ENCODE measurements at places on chromosomes 7 and 10.

- no peak for DNase-seq
Observed at GRCh38 chr7:40474790-40475680, 340.2 kb downstream of the SUGCT start.

DNA sequence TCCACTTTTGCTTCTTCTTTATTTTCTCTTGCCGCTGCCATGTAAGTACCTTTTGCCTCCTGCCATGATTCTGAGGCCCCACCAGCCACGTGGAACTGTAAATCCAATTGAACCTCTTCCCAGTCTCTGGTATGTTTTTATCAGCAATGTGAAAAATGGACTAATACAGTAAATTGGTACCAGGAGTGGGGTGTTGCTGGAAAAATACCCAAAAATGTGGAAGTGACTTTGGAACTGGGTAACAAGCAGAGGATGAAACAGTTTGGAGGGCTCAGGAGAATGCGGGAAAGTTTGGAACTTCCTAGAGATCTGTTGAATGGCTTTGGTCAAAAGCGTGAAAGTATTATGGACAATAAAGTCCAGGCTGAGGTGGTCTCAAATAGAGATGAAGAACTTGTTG lies 670.3 kb upstream of the ZWINT start:
- DNase-seq: no peak

DNA sequence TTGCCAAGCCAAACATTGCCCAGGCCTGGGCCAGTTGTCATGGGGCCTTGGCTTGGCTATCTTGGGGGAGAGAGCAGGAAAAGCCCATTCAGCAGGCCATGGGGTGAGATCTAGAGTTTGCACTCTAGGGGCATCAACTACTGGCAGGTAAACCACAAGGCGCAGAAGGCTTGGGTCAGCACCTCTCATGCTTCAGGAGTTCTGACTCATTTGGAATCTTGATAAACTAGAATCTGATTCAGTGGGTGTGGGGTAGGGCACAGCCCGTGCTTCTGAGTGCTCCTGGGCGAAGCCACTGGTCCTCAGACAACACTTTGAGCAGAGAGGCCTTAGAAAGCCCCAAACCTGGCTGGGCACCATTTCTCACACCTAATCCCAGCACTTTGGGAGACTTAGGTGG lies 81.1 kb downstream of the RGS10 start:
- no peak for DNase-seq

GRCh38 chr10:125083576-125083920 lies 76.8 kb downstream of the CTBP2 start:
- DNase-seq: no peak

- no peak for DNase-seq
Observed at GRCh38 chr7:120033114-120033513, 239.9 kb upstream of the KCND2 start.

DNA sequence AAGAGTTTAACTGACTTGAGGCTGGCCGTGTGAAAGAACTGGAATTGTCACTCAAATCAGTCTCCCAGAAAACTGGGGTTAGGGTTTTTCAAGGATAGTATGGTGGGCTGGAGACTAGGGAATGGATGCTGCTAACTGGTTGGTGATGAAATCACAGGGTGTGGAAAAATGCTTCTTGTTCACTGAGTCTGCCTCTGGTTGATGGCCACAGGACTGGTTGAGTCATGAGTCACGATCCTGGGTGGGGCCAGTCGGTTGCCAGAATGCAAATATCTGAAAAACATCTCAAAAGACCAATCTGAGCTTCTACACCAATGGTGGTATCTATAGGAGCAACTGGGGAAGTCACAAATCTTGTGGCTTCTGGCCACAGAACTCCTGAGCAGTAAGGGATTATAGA lies 16.3 kb upstream of the BAMBI start:
- no peak for DNase-seq

GRCh38 chr7:2554661-2555111 lies 638 bp downstream of the BRAT1 start:
- DNase-seq: no peak

GRCh38 chr10:21170216-21170615 lies 273.1 kb upstream of the NEBL start:
- no peak for DNase-seq

DNA sequence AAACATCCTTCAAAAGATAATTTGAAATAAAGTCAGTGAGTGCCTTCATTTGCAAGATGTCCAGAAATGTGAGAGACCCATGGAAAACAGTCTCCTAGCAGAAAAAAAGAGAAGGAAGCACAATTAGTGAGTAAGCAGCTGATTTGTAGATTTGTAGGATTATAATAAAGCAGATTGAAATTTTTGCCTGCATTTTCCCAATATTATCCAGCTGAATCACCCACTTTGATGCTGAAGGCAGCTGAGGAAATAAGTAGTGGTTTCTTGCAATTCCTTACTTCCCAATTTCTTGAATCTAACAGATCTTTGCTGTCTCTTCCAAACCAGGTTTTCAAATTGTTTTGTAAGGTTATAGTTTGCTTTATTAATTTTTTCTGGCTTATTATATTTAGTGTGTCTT lies 181.4 kb downstream of the GNAT3 start:
- DNase-seq: no peak

GRCh38 chr7:20141666-20142065 lies 75.5 kb downstream of the MACC1 start:
- no peak for DNase-seq

- no peak for DNase-seq
Observed at GRCh38 chr10:14116021-14116420, 214.7 kb downstream of the FRMD4A start.

DNA sequence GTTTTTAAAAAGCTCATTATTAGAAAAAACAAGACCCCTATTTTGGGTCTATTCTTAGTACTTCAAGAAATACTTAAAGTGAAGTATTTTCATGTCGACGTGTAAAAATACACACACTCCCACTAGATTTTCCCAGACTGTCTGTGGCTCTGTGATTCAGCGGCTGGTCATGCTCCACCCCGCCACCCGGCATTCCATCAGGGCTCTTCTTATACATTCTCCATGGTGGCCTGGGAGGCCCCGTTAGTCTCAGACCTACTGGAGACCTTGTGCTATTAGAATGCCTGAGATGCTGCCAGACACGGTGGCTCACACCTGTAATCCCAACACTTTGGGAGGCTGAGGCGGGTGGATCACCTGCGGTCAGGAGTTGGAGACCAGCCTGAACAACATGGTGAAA lies 13.1 kb downstream of the TECPR1 start:
- no peak for DNase-seq

DNA sequence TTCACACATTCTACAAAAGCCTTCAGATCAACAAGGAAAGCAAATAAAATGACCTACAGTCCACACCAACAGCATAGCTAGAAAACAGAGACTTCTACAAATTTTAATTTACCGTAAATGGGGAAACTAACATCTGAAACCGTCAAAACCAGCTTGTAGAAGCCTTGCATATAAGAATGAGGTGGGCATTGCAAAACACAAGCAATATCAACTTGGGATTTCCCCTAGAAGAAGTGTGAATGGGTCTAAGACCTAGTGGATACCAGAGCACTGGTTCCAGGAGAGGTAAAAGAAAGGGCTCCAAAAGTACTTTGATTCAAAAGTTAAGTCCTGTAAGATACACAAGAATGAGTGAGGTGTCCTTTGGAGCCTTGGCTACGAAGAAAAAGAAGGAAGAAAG lies 18.7 kb downstream of the RTKN2 start:
- no peak for DNase-seq

GRCh38 chr7:157239571-157240270 lies 97.1 kb upstream of the DNAJB6 start:
- no peak for DNase-seq

GRCh38 chr7:138729444-138729843 lies 28.3 kb upstream of the SVOPL start:
- DNase-seq: no peak

- DNase-seq: no peak
Observed at GRCh38 chr7:2040893-2041270, 191.9 kb downstream of the MAD1L1 start.

- DNase-seq: no peak
Observed at GRCh38 chr7:92987095-92987494, 130.7 kb downstream of the SAMD9 start.

GRCh38 chr10:114767986-114768821 lies 53.4 kb upstream of the FHIP2A start:
- no peak for DNase-seq

- no peak for DNase-seq
Observed at GRCh38 chr7:135768064-135768463, 19.5 kb upstream of the FAM180A start.

- DNase-seq: no peak
Observed at GRCh38 chr10:22791665-22792064, 77.3 kb upstream of the PIP4K2A start.

- no peak for DNase-seq
Observed at GRCh38 chr10:74097776-74098175, 52.9 kb downstream of the AP3M1 start.

DNA sequence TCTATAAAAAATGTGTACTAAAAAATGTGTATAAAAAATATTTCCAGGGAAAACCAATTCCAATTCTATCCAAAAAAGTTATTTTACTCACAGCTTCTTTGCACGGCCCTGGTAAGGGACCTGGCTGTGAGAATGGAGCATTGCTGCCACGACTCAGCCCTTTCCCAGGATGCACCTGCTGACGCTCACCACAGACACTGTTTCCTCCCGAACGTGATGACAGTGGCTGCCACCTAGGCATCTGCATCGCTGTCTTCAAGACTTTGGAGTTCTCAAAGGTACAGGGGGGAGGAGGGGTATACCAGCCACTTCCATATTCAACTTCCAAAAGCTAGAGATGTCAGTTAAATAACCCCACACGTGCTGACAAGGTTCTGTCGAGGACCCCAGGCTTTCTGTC lies 23.9 kb upstream of the PTPRN2 start:
- no peak for DNase-seq

- no peak for DNase-seq
Observed at GRCh38 chr7:311796-312195, 21.8 kb downstream of the FOXL3 start.

DNA sequence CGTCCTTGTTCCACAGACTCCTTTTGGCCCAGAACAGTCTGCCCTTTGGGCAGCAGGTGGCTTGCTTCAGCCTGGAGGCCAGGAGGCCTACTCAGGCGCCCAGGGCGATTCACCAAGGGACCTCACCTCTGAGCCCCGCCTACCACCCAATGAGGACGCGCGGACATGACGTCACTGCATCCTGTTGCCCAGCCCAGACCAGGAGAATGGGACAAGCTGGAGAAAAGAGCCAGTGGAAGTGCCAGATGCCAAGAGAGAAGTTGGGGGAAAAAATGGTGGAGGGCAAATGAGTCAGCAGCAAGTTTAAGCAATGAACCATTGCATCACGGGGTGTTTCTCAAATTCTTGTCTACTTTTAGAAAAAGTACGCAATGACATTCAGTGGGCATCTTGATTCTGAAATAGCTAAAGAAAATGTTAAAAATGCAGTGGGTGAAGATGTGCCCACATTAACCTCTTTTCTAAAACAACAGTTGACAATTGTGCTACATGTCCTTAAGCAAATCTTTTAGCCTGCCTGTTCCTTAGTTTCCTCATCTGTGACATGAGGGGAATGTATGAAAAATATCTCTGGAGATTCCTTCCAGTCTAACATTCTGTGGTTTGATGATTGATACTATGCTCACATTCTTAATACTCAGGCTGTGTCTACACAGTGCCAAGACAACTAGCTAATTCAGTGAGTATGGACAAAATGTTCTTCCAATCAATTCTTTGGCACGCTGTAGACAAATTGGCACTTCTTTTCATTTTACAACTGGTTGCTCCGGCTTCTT lies 23.9 kb upstream of the LEP start:
- no peak for DNase-seq

DNA sequence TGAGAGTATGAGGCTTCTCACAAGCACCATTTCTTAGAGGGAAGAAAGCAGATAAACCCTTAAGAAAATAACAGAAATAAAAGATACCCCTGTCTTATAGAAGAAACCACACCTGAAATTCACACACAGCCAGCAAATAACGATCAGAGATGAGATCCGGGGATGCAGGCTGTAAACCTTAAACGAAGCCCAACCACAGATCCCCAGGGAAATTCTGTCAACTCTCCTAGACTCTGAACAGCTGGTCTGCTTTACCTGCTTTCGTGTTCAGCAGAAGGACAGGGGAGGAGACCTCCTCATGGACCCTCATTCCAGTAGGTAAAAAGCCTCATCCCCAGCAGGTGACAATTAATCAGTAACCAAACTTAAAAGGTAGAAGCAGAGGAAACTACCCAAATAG lies 45.0 kb downstream of the VOPP1 start:
- DNase-seq: no peak

DNA sequence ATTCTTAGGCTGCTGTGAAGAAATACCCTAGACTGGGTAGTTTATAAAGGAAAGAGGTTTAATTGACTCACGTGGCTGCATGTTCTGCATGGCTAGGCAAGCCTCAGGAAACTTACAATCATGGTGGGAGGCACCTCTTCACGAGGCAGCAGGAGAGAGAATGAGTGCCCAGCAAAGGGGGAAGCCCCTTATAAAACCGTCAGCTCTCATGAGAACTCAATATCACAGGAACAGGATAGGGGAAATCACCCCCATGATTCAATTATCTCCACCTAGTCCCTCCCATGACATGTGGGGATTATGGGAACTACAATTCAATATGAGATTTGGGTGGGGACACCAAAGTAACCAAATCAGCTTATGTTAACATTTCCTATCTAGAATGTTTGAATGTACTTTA lies 259.2 kb downstream of the TWIST1 start:
- DNase-seq: no peak

DNA sequence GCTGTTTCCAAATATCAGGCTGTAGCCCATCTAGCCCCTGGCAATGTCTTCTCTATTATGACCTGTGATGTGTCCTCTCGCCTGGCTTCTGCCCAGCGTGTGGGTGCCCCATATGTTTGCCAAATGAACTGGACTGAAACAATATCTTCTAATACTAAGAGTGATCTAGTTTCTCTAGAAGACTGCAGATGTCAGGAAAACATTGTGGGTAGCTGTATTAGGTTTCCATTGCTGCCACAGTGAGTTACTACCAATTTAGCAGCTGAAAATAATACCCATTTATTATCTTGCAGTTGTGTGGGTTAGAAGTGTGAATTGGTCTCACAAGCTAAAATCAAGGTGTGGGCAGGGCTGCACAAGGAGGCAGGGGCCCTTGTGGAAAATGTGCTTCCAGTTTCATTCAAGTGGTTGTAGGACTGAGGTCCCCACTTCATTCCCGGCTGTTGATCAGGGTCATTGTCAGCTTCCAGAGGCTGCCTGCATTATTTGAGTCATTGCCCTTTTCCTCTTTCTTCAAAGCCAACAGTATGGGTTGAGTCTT lies 202.8 kb upstream of the BMPER start:
- DNase-seq: no peak

GRCh38 chr10:128217136-128217535 lies 90.9 kb upstream of the MKI67 start:
- no peak for DNase-seq

GRCh38 chr10:131652438-131653139 lies 248.2 kb upstream of the PPP2R2D start:
- no peak for DNase-seq
